ENCODE measurements at places on chromosomes 7 and 10.

- DNase-seq = peak; percentile 20
Measured at GRCh38 chr10:96720422-96721206, at the start of gene PIK3AP1. Gene PIK3AP1, minus strand, starts transcription at chr10:96720514. Its CDS starts 120 bp downstream, at chr10:96720394.

GRCh38 chr10:7243873-7244272 lies 167.0 kb downstream of the SFMBT2 start:
- no peak for DNase-seq

- no peak for DNase-seq
Measured at GRCh38 chr10:80518807-80519360, 18.8 kb upstream of the SH2D4B start.

GRCh38 chr7:1911571-1911970 lies 241.5 kb downstream of the ELFN1 start:
- no peak for DNase-seq

DNA sequence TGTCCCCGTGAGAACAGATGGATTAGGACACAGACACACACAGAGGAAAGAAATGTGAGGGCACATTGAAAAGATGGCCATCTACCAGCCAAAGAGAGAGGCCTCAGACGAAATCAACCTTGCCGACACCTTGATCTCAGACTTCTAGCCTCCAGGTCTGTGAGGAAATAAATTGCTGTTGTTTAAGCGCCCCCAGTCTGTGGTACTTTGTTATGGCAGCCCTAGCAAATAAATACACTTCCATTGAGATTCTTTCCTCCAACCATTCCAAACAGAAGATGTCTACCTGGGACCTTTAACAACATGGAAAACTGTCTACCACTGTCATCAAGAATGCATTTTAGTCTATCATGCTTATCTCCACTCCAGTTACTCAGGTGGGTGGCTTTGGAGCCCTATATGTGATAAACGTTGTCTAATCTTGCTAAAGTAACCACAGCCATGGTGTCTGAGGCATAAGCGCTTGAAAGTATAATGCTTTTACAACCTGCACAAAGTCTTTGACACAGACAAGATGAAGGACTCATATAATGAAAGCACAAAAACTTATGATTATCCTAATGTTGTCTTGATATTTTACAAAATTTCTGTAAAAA lies 244.3 kb downstream of the MTERF1 start:
- peak; percentile 24 for DNase-seq

DNA sequence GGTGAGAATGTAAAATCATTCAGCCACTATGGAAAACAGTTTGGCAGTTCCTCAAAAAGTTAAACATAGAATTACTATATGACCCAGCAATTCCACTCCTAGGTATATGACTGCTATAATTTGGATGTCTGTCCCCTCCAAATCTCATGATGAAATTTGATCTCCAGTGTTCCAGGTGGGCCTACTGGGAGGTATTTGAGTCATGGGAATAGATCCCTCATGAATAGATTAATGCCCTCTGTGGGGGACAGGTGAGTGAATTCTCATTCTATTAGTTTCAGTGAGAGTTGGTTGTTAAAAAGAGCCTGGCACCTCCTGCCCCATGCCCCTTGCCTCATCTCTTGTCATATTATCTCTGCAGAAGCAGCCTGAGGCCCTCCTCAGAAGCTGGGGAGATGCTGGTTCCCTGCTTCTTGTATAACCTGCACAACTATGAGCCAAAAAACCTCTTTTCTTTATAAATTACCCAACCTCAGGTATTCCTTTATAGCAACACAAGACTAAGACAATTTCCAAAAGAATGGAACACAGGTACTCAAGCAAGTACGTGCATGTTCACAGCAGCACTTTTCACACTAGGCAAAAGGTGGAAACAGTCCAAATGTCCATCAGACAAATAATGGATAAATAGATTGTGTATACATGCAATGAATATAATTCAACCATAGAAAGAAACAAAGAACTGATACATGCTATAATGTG lies 8.8 kb upstream of the SLC25A28 start:
- DNase-seq = no peak

DNA sequence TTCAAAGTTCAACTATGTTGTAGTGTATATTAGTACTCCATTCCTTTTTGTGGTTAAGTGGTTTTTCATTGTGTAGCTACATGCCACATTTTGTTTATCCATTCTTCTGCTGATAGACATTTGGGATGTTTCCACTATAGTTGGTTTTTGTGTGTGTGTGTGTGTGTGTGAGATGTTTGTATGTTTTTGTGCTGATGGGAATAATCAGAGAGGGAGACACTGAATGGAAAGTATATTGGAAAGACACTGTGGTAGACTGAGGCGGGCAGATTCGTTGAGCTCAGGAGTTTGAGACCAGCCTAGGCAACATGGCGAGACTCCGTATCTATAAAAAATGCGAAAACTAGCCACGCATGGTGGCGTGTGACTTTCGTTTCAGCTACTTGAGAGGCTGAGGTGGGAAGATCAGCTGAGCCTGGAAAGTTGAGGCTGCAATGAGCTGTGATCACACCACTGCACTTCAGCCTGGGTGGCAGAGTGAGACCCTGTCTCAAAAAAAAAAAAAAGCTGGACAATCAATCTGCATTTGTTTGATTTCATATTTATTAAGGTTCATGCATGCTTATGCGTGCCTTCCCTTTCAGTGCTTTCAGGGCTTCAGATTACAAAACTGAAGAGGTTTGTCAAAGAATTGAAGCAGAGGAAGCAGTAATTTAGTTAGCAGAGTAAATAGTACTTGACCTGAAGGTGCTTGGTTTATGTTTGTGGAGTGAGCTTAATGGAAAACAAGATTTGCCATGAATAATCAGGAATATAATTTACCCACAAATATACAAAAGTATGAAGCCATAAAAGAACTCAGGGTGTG lies 14.7 kb downstream of the SEC24C start:
- no peak for DNase-seq

- DNase-seq = peak; percentile 81
Measured at GRCh38 chr10:122939856-122940543, 14.0 kb downstream of the C10orf88 start.

GRCh38 chr10:28177944-28178637 lies 124.8 kb downstream of the MPP7 start:
- DNase-seq = peak; percentile 38

GRCh38 chr10:130027716-130028464 lies 63.8 kb upstream of the EBF3 start:
- peak; percentile 6 for DNase-seq

Data from EH (cell line).